ENCODE measurements at places on chromosomes 2 and 18. TPM values are rescaled to one million over a fixed set of nuclear protein-coding genes. Genes with fewer than 3 reads are reported as not detected.
A peak's percentile ranks its signal among the peaks of the same experiment; 100 is the strongest.

DNA sequence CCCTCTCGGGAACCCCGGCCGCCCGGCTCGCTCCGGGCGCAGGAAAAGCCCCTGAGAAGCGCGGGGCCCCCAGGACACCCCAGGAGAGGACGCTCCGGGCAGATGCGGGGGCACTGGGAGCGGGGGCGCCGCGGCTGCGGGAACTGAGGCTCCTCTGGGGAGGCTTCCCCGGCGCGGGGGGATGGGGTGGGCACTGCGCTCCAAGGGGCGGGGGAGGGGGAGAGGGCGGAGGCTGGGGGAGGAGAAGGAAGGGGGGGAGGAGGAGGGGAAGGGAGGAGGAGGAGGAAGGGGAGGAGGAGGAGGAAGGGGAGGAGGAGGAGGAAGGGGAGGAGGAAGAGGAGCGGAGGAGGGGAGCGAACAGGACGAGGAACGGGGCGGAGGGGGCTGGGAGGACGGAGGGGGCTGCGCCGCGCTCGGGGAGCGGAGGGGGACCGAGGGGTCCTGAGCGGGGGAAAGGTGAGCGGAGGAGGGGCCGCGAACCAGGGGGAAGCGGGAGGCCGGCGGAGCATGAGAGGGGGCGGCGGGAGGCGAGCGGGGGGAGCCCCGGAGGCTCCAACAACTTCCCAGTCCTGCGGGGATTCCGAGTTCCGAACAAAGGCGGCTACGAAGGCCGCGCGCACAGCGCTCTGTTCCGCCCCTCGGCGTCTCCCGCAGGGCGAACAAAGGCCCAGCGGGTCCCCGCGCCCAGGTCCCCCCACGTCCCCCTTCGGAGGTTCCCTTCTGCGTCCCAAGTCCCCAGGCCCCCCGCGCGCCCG lies 742 bp downstream of the PXDN start:
- peak; percentile 72 for DNase-seq

Gene LRATD1
- total RNA-seq, result 1.7 TPM

DNA sequence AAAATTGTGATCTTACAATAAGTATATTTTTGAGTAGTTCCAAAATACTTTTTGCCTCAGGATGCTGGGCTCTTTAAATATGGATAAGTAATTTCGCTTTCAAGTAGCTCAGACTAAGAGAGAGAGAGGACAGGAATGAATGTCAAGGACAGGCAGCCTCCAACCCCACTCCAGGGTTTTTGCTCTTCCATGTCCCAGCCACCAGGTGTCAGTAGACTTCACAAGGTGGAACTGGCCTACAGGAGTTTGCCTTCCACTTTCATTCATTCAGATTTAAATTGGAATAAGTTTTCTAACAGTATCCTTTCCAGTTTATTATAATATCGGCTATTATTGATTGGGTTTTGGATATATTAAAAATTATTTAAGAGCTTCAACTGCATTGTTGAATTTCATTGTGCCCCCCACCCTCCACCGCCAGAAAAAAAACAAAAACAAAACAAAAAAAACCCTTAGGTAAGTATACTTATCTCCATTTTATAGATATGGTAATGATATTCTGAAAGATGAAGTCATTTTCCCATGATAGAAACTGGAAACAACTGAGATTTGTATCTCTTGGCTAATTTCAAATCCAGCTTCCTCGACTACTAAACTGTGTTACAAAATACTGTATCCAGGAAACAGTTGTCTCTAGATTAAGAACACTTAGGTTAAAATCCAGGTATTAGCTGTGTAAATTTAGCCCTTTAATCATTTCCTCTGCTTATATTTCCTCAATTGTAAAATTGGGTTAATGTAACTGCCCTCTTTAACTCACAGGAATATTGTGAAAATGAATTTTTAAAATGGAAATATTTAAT lies 793.1 kb downstream of the ERBB4 start:
- peak; percentile 21 for DNase-seq

Gene PAPOLG
- total RNA-seq, result 20.3 TPM

Gene ABCG8
- not detected for total RNA-seq

DNA sequence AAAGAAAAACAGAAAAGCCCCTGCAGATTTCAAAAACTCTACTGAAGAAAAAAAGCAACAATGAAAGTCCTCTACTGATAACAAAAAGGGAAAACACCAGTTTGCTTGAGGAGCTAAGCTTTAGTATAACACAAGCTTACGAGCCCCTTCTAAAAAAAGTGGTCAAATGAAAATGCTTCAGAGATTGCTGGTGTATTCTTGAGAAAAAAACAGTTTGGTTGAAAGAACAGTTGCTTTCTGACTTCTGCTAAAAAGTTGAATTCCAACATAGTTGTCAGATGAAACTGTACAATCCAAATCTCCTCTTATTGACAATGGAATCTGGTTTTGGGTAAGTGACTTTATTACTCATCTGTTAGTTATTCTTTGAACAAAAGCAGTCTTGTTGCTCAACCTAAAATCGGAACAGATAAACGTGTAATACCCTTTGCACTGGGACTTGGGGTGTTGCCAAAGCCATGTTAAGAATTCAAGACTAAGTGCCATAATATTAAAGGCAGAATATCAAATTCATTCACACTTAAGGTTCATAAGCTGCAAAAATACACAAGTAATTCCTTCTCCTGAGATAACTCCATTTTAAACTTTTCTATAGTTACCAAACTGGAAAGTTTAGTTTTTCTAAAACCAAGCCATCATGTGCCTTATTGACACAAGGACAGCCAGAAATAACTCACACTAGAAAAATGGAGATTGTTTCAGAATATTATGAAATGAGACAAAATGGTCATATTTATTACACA lies 45.3 kb upstream of the SPAG16 start:
- DNase-seq, result peak; percentile 51

DNA sequence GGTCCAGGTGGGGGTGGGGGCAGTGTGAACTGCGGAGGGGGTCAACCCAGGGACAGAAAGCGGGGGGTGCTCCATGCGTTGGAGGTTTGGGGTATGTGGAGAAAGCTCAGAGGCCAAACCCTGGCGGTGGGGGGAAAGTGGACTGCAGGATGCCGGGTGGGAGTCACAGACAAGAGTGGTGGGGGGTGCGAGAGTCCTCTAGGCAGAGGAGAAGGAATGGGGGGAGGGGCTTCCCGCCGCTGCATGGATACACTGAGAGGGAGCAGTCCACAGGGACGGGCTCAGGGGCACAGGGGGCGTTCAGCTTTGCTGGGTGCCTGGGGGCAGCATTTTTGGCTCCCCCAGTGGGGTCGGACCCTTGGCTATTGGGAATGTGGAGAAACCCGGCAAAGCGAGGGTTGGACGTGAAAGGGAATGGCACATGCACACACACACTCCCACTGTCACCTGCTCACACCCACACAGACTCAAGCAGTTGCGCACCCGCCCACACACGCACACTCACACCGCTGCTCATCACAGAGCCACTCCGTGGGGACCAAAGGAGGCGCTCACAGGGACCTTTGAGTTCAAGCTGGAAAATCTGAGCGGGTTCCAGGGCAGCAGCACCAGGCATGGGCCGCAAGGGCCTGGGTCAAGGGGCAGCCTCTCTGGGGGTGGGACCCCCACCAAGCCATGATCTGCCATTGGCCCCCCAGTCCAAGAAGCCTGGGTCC lies 7.7 kb downstream of the GBX2 start:
- DNase-seq, result no peak

DNA sequence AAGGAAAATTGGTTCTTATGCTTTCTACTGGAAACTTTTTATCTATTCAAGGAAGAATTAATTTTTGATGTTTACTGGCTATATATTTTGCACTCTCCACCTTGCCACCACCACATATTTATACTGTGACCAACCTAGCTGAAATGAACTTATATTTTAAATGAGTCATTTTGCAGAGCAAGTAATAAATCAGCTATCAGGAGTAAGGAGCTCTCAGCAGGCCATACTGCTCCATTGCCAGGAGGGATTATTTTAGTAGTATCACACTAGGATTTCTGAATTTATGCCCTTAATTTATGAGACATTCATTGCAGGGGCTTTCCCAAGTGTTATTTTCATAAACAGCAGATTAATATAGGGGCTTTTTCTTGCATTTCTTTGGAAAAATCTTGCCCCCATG lies 125.8 kb upstream of the CYP1B1 start:
- DNase-seq, result no peak

DNA sequence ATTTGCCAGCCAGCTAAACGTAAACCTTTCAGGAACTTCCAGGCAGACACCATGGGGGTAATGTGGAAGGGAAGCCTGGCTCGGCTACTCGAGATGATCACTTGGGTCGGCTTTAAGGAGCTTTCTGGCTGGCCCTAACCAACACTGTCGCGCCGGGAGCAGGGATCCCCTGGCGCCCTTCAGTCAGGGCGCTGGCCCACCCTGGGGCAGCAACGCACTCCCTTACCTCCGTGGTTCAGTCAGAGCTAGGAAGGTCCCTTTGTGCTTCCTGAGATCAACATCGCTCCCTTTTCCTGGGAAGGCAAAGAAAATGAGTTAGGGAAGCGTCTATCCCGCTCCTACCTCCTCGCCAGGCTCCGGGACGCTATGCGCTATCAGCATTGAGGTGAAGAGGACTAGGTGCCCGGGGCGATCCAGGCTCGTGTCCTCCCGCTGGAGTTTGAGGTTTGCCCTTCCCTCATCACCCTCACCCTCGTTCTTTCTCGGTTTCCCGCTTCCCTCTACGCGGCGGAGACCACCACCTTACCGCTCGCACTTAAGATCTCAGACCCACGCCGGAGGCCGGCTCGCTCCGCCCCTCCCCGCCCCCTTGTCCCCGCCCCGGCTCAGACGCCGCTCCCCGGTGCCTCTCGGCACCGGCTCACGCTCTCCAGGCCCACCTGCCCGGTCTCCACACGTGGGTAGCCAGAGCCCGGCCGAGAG lies 449 bp upstream of the ATRAID start:
- peak; percentile 19 for DNase-seq

DNA sequence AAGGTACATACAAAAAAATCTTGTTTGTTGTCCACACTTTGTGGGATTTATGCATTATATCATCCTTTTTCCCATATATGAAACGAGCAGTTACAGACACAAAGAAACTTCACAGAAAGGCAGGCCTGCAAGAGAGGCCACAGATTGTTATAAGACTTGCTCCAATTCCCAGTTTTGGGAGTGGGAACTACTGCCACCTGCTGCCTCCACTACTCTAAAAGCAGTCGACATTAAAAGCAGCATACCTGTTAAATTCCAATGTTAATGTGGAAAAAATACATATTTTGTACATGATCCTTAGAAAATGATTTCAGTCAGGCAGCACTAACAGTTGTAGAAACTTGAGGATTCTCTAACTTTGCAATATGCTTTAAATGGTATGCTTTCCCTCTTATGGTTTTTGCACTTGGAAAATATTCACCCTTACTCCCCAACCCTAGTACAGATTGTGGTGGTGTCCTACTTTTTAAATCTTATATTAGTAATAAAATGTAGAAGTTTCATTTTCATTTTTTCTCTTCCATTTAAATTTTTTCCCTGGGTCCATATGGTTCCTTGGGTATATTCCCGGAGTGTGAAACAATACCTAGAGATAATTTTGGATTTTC lies 37.9 kb downstream of the SLC38A11 start:
- peak; percentile 58 for DNase-seq

DNA sequence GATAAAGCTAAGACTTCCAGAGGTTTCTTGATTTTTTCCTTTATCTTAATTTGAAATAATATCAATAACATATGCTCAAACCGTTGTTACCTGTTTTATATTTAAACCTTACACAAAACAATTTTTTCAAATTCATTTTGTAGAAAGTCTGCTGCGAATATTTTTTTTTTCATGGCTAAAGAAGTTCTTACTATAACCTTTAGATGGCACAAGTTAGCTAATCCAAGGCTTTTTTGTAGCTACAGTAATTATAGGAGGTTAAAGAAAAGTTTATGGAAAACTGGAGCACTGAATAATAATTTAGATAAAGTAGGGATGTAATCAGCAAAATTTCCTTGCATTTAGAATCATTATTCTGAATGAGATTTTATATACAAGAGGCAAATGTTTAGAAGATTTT lies 78.0 kb upstream of the PNPT1 start:
- peak; percentile 63 for DNase-seq

Gene POU3F3
- total RNA-seq, result not detected

- no peak for DNase-seq
These were observed 3.7 kb upstream of the ACKR3 start for GRCh38 chr2:236565879-236566402.

Gene UGT1A10
- total RNA-seq, result not detected

- no peak for DNase-seq
These were observed 184.3 kb downstream of the UBE2E3 start for GRCh38 chr2:181164699-181165098.

DNA sequence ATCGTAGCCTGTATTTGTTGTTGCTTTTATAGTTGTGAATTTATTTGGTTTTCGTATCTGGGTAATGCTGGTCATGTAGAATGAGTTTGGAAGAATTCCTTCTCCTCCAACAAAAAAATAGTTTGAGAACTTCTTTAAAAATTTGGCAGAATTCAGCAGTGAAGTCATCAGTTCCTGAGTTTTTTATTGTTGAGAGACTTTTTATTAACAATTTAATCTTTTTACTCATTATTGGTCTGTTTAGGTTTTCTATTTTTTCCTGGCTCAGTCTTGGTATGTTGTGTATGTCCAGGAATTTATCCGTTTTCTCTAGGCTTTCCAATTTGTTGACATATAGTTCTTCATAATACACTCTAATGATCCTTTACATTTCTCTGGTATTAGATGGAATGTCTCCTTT lies 1613.3 kb upstream of the PIK3C3 start:
- no peak for DNase-seq

Gene CRACDL
- total RNA-seq, result not detected

DNA sequence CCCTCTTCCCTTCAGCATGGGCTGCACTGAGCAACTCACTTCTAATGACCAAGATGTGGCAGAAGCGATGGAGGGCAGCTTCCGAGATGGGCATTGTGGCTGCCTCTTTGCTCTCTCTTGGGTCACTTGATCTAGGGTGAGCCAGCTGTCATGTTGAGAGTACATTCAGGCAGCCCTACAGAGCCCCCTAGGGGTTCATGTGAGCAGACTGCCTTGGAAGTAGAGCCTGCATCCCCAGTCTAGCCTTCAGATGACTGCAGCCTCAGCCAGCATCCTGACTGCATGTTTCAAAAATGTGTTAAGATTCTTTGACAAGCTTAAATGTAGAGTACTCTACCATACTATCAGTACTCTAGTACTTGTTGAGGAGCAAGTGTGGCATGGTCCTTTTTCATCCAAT lies 143.9 kb downstream of the NCK2 start:
- no peak for DNase-seq

DNA sequence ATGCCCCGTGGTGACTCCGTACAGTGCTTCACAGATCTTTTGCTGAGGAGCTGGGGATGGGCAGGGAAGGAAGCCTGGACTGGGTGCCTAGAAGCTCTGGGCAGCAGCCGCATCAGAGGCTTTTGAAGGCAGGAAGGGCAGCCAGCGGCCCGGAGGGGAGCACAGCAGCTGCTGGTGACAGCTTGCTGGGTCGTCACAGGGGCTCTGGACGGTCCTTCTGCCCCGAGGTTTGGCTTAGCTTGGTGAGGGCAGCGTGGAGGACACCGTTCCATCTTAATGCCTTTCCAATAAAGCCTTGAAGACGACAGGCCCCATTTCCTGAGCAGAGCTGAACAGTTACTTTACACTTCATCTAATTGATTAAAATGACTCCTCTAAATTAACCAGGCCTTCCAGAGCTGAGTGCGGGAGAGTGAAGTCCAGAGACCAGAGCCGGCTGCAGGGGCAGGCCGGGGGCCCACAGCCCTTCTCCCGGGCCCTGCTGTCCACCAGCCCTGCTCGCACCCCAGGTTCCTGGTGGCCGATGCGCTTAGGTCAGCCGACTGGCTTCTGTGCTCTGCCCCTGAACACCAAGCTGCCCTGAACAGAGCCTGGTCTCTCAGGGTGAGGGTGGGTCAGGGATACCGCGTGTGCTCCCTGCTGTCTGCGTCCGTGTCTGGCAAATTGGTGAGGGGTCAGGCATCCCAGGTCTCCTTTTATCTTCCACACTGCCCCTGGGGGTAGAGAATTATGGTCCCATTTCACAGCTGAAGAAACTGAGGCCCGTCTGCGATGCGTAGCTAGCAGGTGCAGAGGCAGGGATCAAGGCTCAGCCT lies 43.5 kb downstream of the RRM2 start:
- DNase-seq, result no peak

Gene MTX2
- total RNA-seq, result 16.8 TPM

All from fibroblast of villous mesenchyme (primary cell).